NCI-H345 (cell line): ENCODE measurements at places on chromosomes 16 and 17.

DNA sequence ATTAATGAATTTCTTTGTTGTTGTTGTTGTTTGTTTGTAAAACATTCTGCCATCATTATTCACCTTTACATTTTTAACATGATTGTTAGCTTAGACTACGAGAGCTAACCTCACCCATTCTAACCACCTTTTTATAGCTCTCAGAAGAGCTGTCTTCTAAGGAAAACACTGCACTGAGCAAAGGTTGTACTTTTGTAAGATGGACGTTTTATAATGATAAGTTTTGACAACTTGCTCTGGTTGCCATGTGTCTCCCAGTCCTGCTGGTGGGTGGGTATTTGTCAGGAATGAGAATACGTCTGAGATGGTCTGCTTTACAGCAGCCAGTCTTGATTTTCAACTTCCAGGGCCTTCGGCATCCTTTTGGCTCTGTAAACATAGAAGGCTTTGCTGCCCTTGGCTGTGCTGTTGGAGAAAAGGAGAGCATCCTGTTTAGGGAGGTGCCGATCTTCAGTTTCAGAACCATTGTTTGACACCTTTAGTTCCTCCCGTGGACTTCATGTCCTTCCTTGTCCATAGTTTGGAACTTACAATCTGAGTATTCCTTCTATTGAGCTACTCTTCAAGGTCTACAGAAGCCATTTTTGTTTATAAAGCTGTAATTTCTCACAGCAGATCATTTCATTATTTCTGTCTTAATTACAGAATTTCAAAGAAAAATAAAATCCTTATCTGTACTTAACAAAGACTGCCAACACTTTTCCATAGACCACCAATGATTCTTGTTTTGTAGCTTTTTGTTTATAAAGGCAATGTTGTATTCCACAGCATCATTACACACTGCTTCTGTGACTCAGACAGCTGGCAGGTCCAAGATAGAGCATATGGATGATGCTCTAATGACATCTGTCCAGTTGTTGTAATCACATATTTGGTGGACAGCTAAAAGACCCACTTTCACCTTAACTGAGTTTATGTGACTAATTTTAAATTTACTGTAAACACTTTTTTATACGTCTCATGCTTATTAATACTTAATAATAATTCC is 270.1 kb upstream of the TBX2 start:
- DNase-seq, result no peak

- no peak for DNase-seq
These were observed 4.9 kb downstream of the HDAC5 start for GRCh38 chr17:44118427-44119050.

GRCh38 chr16:46573008-46573833 is 48.0 kb downstream of the SHCBP1 start:
- DNase-seq, result no peak

- peak; percentile 77 for DNase-seq
These were observed 9.5 kb downstream of the PROCA1 start for GRCh38 chr17:28702026-28702751.

- no peak for DNase-seq
These were observed 55.6 kb upstream of the ALOX12 start for GRCh38 chr17:6940186-6940649.

GRCh38 chr16:57266531-57267260 is 17.8 kb downstream of the PLLP start:
- no peak for DNase-seq

DNA sequence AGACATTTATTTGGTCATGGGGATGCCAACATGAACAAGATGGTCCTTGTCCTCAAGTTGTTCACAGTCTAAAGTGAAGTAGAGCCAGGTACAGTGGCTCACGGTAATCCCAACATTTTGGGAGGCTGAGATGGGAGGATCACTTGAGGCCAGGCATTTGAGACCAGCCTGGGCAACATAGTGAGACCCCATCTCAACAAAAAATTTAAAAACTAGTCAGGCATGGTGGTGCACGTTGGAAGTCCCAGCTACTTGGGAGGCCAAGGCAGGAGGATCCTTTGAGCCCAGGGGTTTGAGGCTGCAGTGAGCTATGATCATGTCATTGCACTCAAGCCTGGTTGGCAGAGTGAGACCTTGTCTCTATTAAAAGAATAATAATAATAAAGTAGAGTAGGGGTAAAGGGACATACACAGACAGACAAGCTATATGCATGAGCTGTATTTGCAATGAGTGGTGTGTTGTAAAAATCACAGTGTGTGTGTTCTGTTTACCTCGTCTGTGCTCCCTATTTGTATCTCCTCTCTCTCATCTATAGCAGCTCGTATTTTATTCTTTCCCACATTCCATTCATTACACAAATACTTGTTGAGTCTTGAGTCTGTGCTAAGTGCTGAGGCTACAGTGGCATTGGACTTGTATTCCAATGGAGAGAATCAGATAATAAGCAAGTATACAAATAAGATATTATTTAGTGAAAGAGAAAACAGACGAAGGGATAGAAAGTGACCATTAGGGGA is 73.9 kb upstream of the DHX40 start:
- no peak for DNase-seq

DNA sequence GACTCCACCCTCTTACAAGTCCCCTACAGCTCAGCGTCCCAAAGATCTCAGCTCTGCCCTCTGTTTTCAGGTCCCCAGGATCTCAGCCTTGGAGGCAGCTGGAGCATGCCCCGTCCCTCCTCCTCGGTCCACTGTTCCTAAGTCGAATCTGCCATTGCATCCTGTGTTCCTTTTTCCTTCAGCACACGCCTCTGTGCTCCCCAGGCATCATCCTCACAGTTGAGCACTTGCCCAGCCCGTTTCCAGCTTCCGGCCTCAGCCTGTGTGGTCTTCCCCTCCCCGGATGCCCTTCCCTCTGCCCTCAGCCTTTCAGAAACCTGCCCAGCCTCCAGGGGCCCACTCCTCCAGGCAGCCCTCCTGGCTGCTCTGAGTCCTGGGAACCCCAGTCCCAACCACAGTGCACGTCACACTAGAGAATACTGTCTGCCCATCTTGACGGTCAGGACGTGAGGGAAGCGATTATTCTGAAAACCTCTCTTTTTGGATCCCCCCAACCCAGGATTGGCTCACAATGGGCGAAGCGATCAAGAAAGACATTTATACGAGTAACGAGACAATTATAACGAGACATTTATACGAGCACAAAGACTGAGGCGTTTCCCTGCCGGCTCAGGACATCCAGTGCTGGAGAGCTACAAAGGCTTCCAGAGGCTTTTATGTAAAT is 41.4 kb downstream of the RPH3AL start:
- DNase-seq, result no peak

DNA sequence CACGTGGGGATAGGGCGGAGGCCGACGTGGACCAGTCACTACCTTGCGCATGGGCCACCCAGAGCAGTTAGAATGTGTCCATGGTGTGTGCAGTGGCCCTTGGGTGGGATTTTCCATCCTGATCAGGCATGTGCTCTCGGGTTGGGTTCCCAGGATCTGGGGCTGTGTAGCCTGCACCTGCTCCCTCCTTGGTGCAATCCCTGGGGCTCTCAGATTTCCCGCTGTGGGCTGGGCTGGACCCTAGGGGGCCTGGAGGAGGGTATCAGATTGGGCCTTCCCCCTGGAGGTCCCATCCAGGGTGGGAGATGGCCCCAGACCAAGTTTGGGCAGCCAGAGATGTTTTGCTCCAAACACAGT is 1.3 kb downstream of the SMTNL2 start:
- no peak for DNase-seq

GRCh38 chr16:83769397-83770008 is 38.3 kb upstream of the HSBP1 start:
- no peak for DNase-seq

- peak; percentile 58 for DNase-seq
These were observed 3.4 kb upstream of the ZNF385C start for GRCh38 chr17:42101513-42102292.

DNA sequence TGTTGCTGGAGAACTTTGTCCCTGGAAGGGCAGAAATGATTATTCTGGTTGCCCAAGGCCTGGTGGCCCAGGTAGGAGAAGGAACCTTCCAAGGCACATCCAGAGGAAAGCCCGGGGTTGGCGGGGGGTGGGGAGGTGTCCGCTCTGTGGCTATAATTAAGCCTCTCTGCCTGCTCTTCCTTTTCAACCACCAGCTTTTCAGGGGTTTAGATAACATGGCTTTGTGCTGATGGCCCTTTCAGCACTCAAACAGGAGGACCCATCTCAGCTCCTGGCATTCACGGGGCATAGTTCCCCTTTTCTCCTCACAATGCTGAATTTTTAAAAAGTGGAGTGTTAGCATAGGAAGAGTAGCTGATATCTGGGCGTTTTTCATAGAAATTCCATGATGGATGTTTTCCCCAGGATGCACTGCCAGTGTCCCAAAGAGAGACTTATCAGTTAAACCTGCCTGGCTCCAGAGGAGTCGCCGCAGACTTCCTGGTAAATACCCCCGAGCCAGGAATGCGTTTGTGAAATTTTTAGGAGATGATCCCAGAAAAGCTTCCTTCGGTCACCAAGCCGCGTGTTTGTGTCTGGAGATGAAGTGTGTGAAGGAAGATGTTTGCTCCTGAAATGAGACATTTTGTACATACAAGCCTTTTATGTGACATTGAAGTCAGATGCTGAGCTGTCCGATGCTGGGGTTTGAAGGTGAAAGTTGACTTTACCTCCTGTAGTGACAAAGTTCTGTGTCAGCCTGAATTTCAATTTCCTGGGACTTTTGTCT is 188.5 kb downstream of the MSI2 start:
- no peak for DNase-seq

- peak; percentile 36 for DNase-seq
These were observed 40.5 kb upstream of the ATP2A3 start for GRCh38 chr17:4004517-4005295.

GRCh38 chr17:29620271-29620670 is 2.4 kb downstream of the CORO6 start:
- no peak for DNase-seq

GRCh38 chr17:38440614-38441397 is 12.5 kb downstream of the ARHGAP23 start:
- DNase-seq, result no peak

GRCh38 chr17:51015145-51015558 is 105.5 kb downstream of the SPAG9 start:
- peak; percentile 31 for DNase-seq

DNA sequence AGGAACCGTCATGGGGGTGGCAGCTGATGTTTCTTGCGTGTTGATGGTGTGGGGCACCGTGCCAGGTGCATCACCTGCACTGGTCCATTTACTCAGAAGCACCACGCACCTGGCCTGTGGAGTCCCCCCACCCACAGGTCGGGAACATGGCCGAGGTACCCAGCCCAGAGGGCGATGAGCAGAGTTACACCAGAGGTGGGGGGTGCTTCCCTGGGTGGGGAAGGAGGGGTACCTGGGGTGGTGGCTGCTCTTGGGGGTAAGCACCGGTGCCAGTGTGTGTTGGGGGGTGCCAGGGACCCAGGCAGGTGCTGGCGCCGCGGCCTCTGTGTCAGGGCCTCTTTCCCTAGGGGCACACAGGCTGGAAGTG is 5.0 kb upstream of the ZNF750 start:
- peak; percentile 75 for DNase-seq

GRCh38 chr17:40467281-40467867 is 24.1 kb downstream of the IGFBP4 start:
- no peak for DNase-seq

GRCh38 chr16:50448522-50448921 is 79.7 kb upstream of the BRD7 start:
- no peak for DNase-seq

DNA sequence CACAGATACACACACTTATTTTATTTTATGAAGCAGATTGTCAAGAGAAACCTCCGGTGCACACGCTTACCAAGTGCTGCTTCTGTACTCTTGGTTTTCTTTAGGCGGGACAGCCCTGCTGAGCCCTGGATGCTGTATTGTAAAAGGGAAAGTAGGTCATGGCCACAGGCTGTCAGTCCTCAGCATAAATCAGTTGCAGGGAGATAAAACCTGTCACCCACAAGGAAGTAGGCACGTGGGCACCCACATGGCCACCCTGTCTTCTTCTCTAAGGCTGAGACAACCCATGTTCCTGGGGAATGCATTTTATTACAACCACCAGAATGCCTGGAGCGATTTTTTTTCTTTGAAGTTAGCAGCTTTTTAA is 59.3 kb downstream of the ASIC2 start:
- DNase-seq, result no peak

DNA sequence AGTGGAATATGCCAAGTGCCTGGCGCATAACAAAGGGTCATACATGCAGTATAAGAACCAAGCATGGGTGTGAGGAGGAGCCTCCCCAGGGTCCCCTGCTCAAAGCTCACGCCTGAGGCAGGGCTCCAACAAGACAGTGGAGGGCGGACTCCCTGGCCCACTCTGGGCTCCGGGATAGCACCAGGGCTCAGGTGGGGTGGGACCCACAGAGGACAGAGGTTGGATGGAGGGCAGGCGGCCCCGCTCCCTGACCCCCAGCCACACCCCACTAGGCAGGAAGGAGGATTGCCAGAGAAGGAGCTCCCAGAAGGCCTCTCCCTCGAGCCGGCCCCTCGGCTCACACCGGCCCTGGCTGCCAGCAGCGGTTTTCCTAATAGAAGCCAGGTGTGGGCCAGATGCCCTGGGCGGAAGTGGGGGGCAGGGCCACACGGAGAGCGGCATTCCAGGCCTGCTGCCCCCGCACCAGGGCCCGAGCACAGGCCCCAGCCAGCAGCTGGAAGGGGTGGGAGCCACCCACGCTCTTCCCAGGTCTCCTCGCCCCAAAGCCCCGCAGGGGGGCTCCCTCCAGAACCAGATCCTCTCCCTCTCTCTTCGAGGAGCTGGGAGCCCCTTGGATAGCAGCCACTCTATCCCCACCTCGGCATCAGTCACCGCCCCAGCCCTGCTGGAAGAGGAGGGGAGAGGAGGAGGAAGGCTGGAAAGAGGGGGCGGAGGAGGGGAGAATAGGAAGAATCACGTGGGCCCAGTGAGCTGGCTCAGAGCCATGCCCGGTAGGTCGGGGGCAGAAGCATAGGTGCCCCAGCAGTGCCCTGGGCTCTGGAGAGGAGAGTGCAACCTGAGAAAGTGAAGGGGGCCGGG is 21.0 kb downstream of the VASN start:
- DNase-seq, result no peak

- no peak for DNase-seq
These were observed 64.6 kb upstream of the CLEC18B start for GRCh38 chr16:74485916-74486315.

DNA sequence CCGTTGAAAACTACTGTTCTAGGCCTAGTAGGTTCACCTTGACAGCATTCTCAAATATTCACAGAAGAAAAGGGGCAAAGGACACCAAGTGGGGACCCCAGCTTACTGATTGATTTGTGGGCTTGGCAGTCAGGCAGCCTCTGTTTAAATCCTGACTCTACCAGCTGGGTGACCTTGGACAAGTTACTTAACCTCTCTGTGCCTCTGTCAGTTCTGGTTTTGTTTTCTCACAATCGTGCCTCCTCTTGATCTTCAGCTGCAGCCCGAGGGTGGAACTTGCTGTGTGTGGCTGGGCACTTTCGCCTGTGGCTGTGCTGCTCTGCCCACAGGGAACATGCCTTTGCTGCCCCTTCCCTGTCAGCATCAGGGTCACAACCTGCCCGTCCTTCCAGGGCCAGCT is 17.8 kb downstream of the RAP1GAP2 start:
- no peak for DNase-seq

GRCh38 chr17:40190197-40191021 is 13.1 kb downstream of the RAPGEFL1 start:
- peak; percentile 72 for DNase-seq
